Astrocyte of the spinal cord (primary cell): ENCODE measurements at places on chromosomes 2 and 18.

- DNase-seq, result no peak
Measured at GRCh38 chr18:13246591-13246990, 28.0 kb downstream of the LDLRAD4 start.

GRCh38 chr2:74314107-74314506, 29.1 kb downstream of the SLC4A5 start:
- DNase-seq, result no peak

- DNase-seq, result no peak
Measured at GRCh38 chr2:96359310-96359709, 23.7 kb downstream of the NCAPH start.

DNA sequence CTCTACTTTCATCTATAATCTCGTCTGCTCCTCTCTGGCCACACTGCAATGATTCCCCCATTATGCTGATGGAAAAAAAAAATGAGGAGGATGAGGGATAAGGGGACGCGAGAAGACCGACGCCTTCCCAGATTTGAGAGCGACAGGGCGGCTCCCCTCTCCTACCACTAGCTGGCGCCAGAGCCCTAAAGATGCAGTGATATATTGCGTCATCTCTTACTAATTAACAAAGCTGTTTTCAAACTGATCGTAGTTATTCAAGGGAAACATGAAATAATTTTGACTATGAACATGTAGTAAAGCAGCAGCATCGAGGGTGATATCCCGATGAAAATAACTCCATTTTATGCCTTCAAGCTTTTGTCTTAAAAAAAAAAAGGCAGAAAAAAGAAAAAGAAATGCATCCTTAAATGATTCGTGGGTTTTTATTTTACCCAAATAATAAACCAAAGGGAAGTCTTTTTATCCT, 48.0 kb upstream of the HNRNPA3 start:
- DNase-seq, result peak; percentile 86

DNA sequence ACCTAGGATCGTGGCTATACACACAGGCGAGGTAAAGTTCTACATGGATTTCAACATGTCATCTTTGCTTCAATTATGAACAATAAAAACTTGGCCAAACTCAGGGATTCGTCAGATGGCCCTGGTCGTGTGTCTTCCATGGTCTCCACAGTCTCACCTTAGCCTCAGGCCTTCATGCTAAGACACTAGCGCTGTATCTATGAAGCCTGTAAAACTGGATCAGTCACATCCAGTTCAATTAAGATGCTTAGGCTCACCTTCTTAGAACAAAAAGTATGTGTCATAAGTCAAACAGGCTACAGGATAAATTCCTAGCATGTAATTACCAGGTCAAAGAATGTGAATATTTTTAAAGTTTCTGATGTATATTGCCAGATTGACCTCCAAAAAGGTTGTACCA, 113.7 kb upstream of the NRP2 start:
- DNase-seq, result no peak

GRCh38 chr2:187541086-187542085, 12.8 kb downstream of the TFPI start:
- peak; percentile 95 for DNase-seq

DNA sequence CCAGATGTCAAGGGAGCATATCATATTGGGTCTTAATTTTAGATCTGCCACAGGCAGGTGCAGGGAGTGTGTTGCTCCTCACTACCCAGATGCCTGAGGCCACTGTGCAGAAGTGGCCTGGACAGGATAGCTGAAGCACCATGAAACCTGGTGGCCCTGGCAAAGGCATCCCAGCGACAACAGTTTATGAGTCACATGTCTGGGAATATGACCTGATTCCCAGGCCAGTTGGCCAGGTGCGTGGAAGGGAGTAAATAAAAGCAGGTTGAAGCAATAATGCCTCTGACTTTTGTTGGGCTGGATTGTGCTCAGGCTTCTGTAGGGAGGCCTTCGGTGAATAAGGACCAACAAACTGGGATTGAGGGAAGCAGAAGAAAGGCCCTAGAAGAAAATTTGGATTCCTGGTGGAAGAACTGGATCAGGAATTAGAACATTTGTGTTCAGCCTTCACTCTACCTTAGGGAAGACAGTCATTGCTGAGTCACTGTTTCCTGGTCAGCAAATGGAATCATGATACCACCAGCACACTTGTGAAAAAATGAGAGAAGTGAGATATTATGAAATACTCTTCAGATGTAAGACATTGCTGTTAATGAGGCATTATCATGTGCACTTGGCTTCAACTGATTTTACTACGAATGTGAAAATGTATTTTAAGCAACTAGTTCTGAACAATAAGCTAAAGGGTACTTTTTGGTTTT, 78.4 kb upstream of the ZNF516 start:
- DNase-seq, result peak; percentile 42

DNA sequence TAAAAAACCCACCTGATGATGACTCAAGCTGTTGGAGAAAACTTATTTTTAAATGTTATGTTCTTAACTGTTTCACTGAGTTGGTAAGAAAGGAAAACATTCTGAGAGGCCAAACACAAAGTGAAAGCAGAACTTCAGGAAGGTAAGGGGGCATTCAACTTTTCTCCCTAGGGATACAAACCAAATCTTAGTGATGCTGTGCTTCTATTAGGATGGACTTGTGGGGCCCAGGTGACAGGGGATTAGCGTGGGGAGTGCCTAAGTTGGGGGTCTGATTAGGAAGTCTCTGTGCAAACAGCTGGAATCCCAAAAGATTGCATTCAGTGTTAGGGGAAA, 18.5 kb downstream of the PDCL3 start:
- no peak for DNase-seq

GRCh38 chr18:51448949-51449348, 251.5 kb upstream of the MEX3C start:
- DNase-seq, result no peak

- no peak for DNase-seq
Measured at GRCh38 chr2:23492921-23493320, 107.9 kb downstream of the KLHL29 start.

GRCh38 chr18:28124131-28125029, 52.5 kb downstream of the CDH2 start:
- DNase-seq, result peak; percentile 64

DNA sequence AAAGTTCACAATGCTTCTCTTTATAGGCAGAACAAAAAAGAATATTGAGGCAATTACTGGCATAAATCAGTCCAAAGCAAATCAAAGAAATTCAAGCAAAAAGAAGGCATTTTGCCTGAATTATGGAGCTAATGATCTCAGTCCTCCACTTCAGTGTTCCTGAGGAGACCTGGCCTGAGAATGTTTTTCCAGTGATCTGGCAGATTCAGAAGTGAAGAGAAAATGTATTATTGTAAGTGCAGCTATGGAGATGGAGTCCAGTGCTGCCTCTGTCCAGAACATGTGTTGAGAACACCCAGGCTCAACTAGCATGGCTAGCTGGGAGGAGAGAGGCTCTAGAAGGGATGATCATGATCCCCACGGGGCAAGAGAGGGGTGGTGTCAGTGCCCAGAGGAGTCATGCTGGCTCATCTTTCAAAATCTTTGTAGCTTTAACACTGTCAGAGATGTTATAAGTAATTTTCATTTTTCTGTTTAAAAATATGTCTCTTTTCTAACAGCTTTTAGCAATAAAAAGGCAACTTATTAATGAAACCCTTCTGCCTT, 367.0 kb upstream of the RAB12 start:
- DNase-seq, result no peak

GRCh38 chr2:205996161-205996560, 89.8 kb downstream of the INO80D start:
- no peak for DNase-seq

- peak; percentile 19 for DNase-seq
Measured at GRCh38 chr2:215136669-215137328, 1.6 kb downstream of the ABCA12 start.

DNA sequence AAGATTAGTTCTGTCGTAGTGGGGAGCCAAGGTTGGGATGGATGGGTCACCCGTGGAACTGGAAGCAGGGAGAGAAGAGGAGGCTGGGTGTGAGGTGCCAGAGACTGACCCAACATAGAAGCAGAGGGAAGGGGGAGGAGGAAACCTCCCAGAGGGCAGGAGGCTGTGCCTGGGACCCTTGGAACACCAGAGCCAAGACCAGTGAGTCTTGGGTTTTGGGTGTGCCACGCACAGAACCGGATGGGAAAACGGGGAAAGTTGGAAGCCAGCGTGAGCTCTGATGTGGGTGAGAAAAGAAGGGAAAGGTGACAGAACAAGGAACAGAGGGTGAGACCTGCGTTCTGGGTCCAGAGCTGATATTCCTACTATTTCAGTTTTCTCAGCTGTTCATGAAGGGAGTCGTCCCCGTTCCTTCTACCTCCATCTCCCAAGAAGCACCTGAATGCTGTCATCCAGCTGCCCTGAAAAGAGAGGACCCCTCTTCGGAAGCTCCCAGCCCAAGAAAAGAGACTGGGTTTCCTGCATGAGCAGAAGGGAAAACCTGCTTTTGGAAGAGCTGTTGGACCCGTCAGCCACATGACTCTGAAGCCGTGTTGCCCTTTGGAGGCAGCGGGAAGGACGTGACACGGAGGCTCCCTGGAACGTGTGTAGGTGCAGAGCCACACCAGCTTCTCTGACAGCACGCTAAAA, 250.1 kb downstream of the NDUFA10 start:
- no peak for DNase-seq

DNA sequence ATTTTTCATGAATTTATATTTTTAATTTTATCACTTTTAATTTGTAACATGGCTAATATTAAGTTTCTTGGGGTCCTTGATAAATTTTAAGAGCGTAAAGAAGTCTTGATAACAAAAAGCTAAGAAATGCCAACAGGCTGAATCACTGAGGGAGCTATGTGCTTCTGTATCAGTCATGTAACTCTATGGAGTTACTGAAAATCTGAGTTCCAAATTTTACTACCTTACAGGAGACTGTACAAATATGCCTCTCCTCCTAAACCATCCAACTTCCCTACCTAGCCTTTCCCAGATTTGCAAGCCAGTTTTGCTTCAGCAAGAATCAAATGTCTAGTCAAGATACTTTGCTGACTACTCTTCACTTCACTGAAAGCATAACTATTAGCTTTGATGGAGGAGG, 35.7 kb downstream of the FEZ2 start:
- DNase-seq, result peak; percentile 63

DNA sequence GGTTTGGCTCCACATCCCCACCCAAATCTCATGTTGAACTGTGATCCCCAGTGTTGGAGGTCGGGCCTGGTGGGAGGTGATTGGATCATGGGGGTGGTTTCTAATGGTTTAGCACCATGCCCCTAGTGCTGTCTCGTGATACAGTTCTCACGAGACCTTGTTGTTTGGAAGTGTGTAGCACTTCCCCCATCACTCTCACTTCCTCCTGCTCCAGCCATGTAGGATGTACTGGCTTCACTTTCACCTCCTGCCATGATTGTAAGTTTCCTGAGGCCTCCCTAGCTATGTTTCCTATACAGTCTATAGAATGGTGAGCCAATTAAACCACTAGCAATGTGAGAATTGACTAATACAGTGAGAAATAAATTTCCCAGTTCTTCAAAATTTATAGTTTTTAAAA, 325.9 kb downstream of the FSIP2 start:
- DNase-seq, result no peak

DNA sequence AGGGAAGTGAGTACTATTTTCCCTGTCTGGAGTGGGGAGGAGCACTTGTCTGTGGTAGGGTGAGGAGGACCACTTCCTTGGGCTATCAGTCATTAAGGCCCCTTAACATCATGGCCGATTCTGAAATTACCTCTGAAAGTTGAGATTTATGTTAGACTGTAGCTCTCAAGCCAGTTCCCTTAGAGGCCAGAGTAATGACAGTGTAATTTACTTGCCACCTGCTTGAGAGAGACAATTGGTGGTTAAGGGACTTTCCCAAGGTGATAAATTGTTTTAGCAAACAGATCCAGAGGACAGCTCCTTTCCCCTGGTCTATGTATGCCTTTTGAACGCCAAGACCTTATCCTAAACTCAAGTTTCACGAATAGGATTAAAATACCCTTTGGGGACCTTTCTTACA, 56.1 kb downstream of the NEDD4L start:
- no peak for DNase-seq
